Left lung (tissue), 14 donors: ENCODE measurements at places on chromosomes 5 and 9. TPM values are rescaled to one million over a fixed set of nuclear protein-coding genes. Genes with fewer than 3 reads are reported as not detected.

ROR2 gene
- 36.5 TPM for polyA plus RNA-seq

RELL2 gene
- 0.27 TPM for polyA plus RNA-seq

POU5F2 gene
- 0.04 TPM for polyA plus RNA-seq

GABBR2 gene
- 0.86 TPM for polyA plus RNA-seq

PAPPA gene
- polyA plus RNA-seq = 1.2 TPM

OMD gene
- polyA plus RNA-seq = 0.76 TPM

OR13C2 gene
- polyA plus RNA-seq = not detected

C1QTNF3 gene
- polyA plus RNA-seq = 16.5 TPM

PCDHB15 gene
- 8.7 TPM for polyA plus RNA-seq

BNC2 gene
- polyA plus RNA-seq = 12.9 TPM

BAAT gene
- polyA plus RNA-seq = 0.74 TPM

IL3 gene
- not detected for polyA plus RNA-seq

CAPSL gene
- 7.9 TPM for polyA plus RNA-seq

ADAMTS19 gene
- 0.18 TPM for polyA plus RNA-seq

FOXD4L6 gene
- polyA plus RNA-seq = not detected

GPRIN1 gene
- 1.1 TPM for polyA plus RNA-seq

PCDH12 gene
- polyA plus RNA-seq = 42.7 TPM

NLN gene
- 25.0 TPM for polyA plus RNA-seq

GRM6 gene
- polyA plus RNA-seq = 1.8 TPM

ADAMTSL1 gene
- polyA plus RNA-seq = 19.3 TPM

SV2C gene
- polyA plus RNA-seq = 0.26 TPM

PIP5KL1 gene
- 4.4 TPM for polyA plus RNA-seq
